Panc1 (cell line): ENCODE measurements at places on chromosomes 2 and 18.

DNA sequence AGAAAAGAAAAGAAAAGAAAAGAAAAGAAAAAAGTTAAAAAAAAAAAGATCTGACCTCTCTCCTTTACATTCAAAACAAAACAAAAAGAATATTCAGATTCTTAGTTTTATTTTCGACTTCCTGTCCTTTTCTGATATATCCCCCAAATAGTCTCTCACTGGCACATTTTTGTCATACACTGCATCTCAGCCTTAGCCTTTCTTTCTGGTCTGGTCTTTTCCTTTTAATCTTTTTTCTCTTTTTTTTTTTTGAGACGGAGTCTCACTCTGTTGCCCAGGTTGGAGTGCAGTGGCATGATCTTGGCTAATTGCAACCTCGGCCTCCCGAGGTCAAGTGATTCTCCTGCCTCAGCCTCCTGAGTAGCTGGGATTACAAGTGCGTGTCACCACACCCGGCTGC is 1.6 kb upstream of the RIOK3 start:
- no peak for DNase-seq

DNA sequence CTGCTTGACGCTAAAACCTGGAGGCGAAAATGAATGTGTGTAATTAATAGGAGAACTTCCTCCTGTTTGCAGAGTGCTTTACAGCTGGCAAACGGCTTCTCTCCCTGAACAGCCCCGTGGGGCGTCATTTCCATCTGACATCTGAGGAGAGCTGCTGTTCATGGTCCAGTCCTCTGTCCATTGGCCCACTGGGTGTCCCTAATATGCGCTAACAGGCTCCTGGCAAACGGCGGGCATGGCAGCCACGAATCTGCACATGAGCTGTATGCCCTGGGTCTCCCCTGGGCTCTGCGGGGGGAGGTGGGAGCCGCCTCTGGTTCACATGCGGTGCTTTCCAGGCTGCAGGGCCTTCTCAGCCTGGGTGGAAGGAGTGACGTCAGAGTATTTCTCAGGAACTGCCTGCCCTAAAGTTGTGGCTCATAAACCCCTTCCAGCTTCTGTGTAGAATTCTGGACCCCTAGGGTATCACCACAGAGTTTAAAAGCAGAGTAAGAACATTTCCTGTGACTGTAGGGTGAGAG is 73.2 kb downstream of the LRRFIP1 start:
- DNase-seq = no peak

- no peak for DNase-seq
Measured at GRCh38 chr2:238719641-238720040, 128.2 kb upstream of the TWIST2 start.

DNA sequence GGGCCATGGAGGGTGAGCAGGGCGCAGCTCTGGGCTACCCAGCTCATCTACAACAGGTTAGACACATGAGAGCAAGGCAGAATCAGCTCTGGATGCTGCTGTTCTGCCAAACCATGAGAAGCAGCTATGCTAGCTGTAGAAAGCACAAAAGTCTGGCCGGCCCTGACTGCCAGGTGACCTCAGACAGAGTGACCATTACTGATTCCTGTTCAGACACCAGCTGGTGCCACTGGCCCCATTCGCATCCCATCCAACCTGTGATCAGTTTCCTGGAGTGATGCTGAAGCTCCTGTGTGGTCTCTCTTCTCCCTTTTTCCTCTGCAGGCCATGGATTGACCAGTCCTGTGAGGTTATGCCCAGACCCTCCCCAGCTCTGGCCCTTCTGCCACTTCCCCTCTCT is 14.3 kb downstream of the RBMS1 start:
- no peak for DNase-seq

- no peak for DNase-seq
Measured at GRCh38 chr2:12075603-12076002, 329.2 kb downstream of the LPIN1 start.

DNA sequence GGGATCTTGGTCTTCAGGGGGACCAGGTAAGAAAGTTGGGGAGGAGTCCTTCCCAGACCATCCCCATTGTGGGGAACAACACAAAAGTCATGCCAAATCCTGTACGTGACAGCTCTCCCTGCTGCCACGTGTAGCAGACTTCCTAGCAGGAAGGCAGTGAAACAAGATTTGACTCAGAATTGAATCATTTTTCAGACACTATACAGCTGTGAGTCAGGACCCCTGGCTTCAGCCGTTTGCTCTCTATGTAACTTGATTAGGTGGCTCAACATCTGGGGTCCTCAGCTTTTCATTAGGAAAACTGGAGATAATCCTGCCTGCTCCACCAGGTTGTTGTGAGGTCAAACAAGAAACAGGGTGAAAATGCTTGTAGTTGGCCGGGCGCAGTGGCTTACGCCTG is 32.9 kb upstream of the PDCL3 start:
- no peak for DNase-seq

DNA sequence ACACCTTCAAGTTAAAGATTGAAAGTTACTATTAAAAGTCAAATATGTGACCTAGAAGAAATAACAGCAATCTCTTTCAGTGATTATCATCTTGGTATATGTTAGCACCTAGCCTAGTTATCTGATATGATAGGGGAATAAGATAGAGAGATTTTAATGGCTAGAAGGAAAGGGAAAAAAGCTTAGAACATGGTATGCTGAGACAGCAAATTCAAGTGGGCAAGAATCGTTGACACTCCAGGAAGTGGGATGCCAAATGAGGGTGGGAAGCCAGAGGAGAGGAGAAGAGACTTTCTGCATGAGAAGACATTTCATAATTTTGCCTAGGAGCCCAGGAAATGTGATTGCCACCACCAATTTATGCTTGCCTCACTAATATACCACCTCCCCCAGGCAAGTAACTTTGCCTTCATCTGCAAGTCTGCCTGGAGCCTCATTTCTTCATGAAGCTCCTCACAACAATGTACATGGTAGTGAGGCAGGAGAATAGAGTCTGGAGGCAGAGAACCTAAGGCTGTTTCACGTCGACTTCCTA is 504.9 kb downstream of the TNS1 start:
- DNase-seq = no peak

DNA sequence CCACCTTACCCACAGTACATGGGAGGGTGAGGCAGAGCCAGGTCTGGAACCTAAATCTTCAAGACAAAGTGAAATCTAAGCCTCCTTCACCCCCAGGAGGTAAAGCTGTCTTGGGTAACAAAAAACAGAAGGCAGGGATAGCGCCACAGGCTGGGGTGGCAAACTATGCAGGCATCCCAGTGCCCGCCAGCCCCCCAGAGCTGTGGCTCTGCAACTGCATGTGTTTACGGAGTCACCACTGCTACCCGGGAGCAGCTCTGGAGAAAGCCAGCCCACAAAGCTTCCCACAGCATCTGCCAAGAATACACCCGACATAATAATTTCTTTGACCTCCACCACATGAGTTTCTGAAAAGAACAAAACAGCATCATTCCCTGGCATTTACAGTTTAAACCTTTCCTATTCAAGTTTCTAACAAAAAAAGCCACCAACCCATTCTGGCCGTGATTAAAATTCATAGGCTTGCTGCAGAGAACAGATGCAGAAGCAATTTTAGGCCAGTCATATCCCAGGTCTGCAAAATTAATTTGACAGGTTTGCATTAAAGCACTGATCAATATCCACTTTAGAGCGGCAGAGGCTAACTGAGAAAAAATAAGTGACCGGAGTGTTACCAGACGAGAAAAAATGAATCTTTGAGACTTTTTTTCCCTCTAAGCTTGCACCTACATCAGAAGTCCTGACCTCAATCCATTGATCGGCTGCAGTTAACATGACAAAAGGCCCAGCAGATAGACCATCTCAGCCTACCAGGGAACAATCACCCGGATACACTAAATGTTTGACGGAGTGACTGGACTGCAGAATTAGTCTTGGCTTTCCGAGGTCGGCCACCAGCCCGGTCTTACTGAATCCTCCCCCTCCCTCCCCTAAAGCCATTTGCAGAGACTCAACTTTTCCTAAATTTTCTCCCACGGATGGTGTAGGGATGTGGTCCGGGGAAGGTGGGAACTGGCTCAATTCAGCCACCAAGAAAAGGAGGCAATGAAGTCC is 309.6 kb upstream of the SKOR2 start:
- DNase-seq = no peak

GRCh38 chr2:100893392-100894104 is 73.6 kb downstream of the NPAS2 start:
- peak; percentile 70 for DNase-seq

GRCh38 chr2:46431481-46432235 is 47.7 kb upstream of the TMEM247 start:
- DNase-seq = no peak

DNA sequence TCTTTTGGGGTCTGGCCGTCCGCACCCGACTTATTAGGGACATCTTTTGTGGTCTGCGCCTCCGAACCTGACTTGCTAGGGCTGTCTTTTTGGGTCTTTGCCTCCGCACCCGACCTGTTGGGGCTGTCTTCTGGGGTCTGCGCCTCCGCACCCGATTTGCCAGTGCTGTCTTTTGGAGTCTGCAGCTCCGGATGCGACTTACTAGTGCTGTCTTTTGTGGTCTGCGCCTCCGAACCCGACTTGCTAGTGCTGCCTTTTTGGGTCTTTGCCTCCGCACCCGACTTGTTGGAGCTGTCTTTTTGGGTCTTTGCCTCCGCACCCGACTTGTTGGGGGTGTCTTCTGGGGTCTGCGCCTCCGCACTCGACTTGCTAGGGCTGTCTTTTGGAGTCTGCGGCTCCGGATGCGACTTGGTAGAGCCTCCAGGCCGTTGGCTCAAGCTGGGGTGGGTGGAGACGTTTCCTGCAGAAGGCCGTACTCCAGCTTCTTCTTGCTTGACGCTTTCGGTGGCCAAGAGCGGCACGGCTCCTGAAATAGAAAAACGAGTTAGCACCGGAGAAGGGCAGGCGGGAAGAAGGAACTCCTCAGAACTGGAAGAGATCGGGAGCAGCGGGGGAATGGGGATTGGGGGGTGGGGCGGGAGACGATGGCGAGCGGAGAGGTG is 498 bp downstream of the TGOLN2 start:
- DNase-seq = no peak

DNA sequence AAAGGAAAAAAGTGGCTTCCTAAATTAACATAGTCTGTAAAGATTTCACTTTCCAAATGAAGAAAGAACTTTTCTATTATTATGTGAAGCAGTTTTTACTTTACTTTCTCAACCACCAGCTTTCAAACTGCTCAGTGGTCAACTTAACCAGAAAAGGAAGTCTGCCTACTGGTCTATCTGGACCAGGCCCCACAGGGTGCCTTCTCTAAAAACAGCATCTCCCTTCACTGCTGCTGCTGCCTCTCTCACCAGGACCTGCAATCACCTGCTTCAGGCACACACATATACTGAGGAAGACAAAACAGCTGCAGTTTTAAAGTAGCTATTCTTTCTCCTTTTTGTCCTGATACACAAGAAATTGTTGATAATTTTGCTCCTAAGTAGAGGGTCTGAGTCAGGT is 221.3 kb upstream of the DCC start:
- no peak for DNase-seq

DNA sequence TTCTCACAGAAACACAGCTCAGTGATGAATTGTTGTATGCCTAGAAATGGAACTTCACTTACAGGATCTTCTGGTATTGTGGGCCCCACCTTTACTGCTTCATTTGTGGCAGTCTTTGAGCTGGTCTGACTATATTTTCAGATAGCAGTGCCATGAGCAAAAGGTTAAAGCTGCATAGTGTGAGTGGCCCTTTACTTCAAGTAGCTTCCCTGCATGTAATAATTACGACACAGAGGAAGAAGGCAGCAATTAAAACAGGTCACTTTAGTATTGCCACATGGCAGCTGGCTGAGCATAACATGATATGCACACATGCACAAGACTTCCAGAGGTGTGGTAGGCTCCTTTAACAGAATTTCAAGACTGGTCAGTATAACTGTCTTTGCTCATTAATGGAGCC is 426.3 kb upstream of the ZEB2 start:
- no peak for DNase-seq

DNA sequence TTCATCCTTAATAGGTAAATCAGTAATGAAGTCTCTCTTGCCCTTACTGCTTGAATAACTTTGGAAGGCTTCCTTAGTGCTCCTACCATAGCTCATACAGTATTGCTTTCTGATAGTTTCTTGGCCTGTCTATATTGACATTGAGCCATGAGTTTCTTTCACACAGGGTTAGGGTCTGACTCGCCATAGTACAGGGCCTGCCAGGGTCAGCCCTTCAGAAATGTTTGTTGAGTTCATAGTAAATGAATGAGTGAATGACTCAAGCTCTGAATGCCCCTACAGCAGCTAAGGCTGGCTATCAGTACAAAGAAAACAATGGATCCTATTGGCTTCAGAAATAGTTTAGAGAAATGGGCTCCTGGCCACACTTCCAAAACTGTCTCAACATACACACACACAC is 65.0 kb upstream of the LRATD1 start:
- DNase-seq = no peak

- no peak for DNase-seq
Measured at GRCh38 chr2:48749291-48750127, 6.0 kb downstream of the LHCGR start.

DNA sequence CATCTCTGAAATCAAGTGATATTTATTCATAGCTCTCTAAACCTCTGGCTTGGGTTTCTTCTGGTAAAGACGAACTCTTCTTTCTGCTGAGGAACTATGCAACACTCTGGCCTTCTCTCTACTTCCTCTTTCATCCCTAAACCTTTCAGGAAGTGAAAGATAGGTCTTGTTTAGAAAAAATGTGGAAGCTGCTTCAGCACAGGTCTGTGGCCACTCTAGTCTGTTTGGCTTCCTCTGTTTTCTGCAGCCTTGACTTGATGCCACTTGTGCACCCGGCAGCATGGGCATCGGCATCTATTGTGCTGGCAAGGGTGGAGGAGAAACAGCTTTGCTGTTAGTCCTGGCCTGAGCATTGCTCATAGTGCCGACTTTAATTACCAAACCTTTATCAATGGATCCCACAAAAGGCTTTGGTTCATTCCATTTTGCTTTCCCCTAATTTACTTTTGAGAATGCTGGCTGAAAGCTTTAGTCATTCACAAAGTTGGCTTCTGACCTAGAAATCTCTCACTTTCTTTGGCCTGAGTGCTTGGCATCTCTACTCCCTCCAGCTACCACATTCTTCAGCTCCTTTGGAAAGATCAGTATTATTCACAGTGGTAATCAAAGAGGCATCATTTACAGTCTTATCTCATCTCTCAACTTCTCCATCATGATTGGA is 32.0 kb upstream of the GPR39 start:
- no peak for DNase-seq

DNA sequence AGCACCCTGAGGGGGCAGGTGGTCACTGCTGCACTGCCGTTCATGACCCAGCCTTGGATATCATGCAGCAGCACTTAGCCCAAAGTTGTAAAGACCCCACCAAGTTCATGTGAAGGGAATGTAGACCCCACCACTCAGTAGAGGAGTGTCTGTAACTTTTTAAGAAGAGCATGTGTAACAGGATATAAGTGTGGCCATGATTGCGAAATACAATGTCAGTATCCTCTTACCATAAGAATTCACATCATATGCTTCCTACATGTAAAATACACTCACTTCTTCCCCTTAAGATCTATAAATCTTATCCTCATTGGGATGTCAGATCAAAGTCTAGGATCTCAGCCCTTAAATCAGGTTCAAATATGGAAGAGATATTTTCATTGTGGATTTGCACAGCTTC is 276.9 kb downstream of the PTPRM start:
- DNase-seq = no peak

- no peak for DNase-seq
Measured at GRCh38 chr2:202377207-202377761, 1.2 kb downstream of the BMPR2 start.
